NCI-H187 treated with DMSO at 0.1 percent for 48 hours (cell line): ENCODE measurements at places on chromosomes 1 and 21.

- no peak for DNase-seq
Observed at GRCh38 chr1:231779081-231779480, 152.5 kb downstream of the DISC1 start.

GRCh38 chr1:156155756-156156510, 2.5 kb downstream of the SEMA4A start:
- no peak for DNase-seq

DNA sequence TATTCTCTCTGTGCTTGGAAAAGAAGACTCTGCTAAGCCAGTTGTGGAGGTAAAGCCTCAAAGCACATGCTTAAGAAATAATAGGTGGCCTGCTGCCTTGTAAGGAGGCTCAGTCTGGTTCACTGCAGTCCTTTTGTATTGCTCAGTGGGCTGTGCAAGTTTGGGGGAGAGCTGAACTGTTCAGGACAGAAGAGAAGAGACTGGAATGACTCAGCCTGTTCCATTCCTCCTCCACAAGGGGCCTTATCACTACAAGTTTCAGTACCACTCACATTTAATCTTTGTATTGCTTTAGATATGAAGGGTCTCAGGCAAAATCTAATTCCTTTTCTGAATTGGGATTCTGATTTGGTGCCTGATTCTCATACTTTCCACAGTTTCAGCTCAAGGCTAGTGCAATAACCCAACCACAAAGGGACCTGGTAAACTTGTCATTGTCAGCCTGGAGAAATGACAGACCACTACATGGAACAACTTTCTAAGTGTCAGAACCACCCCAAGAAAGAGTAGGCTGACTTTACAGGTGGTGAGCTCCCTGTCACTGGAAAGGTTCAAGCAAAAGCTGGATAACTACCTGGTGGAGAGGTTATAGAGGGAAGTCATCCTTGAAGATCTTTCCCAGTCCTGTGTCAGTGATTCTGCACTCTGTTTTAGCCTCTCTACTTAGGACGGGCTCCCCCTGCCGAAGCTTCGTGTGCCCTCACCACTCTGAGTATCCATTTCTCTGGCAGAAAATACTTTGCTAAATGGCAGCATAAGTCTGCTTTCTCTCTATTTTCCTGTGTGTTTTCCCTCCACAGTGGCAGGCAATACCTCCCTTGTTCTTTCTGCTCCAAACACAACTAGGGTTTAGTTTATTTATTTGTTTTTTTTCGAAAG, 162.9 kb upstream of the GJB5 start:
- no peak for DNase-seq

GRCh38 chr1:76494807-76495206, 372.5 kb upstream of the ST6GALNAC5 start:
- DNase-seq = no peak

DNA sequence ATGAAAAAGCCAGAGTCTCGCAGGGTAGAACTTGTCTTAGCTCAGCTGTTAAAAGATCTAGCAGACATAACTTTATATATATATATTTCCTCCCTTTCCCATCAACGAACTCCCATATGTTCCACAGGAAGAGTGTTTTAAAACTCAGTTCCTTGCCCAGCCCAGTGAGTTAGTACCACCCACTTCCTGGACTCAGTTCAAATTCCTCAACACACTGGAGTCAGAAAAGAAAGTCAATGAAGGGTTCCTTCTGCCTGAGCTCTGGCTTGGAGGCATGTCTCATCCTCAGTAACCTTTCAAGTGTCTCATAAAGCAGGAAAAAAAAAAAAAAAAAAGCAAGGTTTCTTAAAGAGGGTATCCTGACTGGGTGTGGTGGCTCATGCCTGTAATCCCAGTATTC, 15.6 kb downstream of the TPM3 start:
- no peak for DNase-seq

- no peak for DNase-seq
Observed at GRCh38 chr1:160711602-160712311, at the start of gene CD48. Gene CD48 (minus strand): TSS chr1:160711822. CDS start chr1:160711763, 59 bp downstream.

DNA sequence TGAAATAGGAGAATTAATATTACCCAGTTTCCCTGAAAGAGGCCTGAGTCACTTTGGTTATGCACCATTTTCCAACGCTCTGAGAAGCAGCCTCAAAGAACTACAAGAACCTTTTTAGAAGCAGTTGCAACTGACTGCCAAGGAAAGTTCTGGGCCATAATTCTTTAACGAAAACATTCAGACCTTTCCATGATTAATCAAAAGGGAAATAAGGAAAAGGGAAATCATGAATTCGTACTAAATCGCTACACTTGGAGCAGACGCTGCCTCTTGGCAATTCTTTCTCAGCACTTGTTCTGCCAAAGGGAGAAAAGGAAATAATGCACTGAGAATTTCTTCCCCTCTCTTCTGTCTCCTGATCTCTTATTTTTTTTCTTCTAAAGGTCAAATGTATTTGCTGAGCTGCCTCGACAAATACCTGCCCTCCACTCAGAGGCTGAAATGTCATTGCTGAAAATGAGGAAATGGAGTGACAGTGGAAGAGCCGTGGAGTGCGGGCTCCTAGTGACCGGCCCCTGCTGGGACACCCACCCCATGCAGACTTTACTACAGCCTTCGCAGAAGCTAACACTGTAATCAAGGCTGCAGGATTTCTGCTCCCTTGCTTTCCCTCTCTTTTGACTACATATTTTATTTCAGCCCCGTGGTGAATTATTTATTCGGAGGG, 67.9 kb upstream of the GALNT2 start:
- no peak for DNase-seq
